ENCODE measurements at places on chromosomes 6 and 20.
A peak's percentile ranks its signal among the peaks of the same experiment; 100 is the strongest.

GRCh38 chr6:52390361-52390727 lies 28.4 kb downstream of the PAQR8 start:
- DNase-seq: no peak

DNA sequence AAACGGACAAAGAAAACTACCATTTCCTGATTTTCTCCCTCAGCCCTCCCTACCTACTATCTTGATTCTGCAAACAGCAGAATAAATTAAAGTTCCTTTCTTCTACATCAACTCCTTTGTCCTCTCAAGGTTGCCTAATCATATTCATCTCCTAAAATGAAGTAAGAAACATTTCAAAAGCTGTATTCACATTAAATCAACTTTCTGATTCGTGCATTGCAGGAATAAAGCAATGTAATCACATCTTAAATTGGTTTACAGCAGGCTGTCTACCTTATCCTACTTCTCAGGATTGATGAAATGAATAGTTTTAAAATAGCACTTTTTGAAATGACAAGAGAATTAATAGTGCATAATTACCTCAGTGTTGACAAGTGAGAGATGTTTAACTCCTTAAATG lies 25.1 kb downstream of the PRKN start:
- peak; percentile 84 for DNase-seq

DNA sequence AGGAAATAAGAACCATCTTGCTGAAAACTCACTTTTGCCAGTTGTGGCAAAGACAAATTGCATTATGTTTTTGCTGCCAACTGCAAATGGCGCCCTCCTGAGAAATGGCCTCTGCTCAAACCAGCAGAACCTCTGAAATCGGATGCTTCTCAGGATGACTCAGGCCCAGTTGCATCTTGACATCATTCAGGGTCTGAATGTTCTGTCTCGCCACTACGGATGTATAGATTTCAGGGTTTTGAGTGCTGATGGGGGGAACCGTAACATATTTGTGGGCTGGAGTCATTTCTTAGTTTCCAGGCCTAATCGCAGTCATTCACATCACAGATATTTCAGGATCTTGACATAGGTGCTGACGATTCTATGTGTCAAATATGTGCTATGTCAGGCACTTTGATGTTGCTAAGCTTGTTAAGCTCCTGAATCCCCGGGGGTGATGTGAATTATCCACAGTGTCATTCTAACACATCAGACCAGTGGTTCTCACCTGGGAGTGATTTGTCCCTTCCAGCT lies 207.1 kb downstream of the NFATC2 start:
- no peak for DNase-seq

GRCh38 chr6:144834426-144835038 lies 549.4 kb downstream of the UTRN start:
- no peak for DNase-seq

- no peak for DNase-seq
Observed at GRCh38 chr6:90274451-90275030, 22.1 kb downstream of the BACH2 start.

GRCh38 chr6:127177030-127177922 lies 58.8 kb downstream of the RSPO3 start:
- DNase-seq: no peak

- no peak for DNase-seq
Observed at GRCh38 chr6:112304680-112305079, 42.5 kb upstream of the RFPL4B start.

GRCh38 chr6:106163446-106163965 lies 77.4 kb downstream of the PRDM1 start:
- DNase-seq: peak; percentile 29

DNA sequence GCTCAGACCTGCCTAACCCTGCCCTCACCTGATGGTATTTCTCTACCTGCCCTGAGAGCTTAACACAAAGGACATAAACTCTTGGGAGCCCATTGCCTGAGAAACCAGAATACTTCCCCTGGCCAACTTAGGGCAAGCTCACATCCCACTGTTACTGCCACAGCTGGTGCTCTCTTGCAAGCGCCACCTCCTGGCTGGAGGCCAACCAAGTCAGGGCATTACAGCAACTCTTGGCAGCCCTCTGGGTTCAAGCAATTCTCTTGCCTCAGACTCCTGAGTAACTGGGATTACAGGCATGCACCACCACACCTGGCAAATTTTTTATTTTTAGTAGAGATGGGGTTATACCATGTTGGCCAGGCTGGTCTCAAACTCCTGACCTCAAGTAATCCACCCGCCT lies 70.1 kb downstream of the HECA start:
- no peak for DNase-seq

- no peak for DNase-seq
Observed at GRCh38 chr6:43674291-43674690, 13.3 kb downstream of the MRPS18A start.
